ENCODE measurements at places on chromosomes 6 and 20. TPM values are rescaled to one million over a fixed set of nuclear protein-coding genes. Genes with fewer than 3 reads are reported as not detected.
A peak's percentile ranks its signal among the peaks of the same experiment; 100 is the strongest.

Gene TEAD3
- polyA plus RNA-seq, result 17.8 TPM

DNA sequence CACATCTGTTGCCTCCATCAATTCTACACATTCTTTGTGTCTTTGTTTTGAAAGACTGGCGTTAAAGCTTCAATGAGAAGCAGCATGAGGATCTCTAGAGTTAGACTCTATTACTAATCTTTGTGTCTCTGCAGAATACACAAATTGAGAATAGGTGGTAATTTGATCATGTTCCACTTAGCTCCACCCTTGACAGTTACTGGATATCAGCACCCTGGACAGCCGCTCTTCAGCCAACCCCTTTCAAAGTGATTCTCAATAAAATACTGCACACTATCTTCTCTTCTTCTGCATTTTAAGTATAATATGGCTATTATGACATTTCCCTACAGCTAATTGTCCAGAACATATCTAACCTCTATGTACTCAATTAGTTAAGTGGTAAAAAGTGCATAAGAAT is 54.3 kb upstream of the CNR1 start:
- no peak overlapping the region for H3K27ac ChIP-seq
- H3K4me1 ChIP-seq, result no peaks in the 10 kb centered on the region
- H3K27me3 ChIP-seq, result no peaks in the 10 kb centered on the region

GRCh38 chr6:52724406-52725121 is 38.7 kb downstream of the GSTA2 start:
- peak overlapping the region; percentile 72 for H3K27ac ChIP-seq
- no peaks in the 10 kb centered on the region for H3K36me3 ChIP-seq
- peaks cover 33% of the 10 kb centered on the region for H3K4me1 ChIP-seq
- no peaks in the 10 kb centered on the region for H3K27me3 ChIP-seq
- H3K4me3 ChIP-seq, result no peak overlapping the region

GRCh38 chr20:17531665-17532025 is 466 bp upstream of the BFSP1 start:
- no peaks in the 10 kb centered on the region for H3K4me1 ChIP-seq
- no peaks in the 10 kb centered on the region for H3K27me3 ChIP-seq
- peak overlapping the region; percentile 61 for H3K27ac ChIP-seq
- H3K36me3 ChIP-seq, result no peaks in the 10 kb centered on the region
- no peak for DNase-seq
- peak overlapping the region; percentile 63 for H3K4me3 ChIP-seq

Gene BTBD3
- 7.6 TPM for polyA plus RNA-seq

Gene GPX5
- not detected for polyA plus RNA-seq

Gene BEND6
- polyA plus RNA-seq, result 0.54 TPM
